ENCODE measurements at places on chromosomes 5 and 9.

DNA sequence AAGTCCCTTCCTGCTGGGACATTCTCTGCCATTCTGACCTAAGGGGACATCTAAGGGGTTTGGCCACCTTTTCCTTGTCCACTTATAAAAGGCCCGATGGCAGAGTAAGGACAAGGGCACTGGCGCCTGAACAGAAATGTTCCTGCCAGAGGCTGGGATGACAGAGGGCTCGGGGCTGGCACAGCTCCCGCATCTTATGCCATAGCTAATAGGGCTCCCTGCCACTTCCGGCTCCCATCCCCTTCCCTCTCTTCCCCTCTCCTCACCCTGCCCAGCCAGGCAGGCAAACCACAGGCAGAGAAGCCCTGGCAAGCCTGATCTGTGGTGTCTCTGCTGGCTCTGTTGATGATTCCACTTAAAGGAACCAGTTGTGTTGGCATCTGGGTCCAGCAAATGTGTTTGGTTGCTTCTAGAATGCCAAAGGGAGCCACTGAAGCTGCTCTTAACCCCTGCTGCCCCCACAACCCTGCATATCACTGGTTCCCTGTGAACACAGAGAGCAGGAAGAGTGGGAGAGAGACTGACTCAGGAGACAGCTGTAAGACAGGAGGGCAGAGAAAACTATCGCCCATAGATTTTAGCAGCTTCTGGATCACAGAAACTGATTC, 18.4 kb upstream of the ADRA1B start:
- no peak for DNase-seq

DNA sequence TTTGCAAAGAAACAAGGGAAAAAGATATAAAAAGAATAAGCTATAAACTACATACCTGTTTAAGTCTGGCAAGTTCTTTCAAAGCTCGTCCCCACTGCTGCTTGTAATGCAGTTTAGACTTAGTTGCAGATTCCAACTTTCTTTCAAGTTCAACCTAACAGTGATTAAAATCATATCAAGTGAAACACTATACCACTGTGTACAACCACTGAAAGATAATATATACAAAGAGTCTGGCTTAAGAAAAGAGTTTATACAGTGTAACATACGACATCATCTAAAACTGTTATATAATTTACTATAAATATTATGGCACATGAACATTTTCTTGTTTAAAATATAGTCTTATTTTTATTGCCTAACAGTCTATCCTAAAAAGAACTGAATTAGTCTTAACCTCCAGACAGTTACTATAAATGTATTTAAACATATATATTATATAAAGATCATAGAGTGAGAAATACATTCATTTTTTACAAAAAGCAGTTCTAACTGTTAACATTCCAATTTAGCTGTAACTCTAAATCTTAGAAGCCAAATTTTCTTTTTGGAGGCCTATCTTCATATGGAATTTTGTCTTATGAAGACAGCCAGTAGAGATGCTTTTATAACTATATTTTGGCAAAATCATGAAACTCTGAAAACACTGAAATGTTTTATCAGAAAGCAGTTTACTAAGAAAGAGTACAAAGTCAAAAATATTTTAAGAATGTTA, 58.6 kb downstream of the CEP120 start:
- no peak for DNase-seq

GRCh38 chr5:110377361-110377760, 349.1 kb downstream of the TMEM232 start:
- DNase-seq, result no peak

DNA sequence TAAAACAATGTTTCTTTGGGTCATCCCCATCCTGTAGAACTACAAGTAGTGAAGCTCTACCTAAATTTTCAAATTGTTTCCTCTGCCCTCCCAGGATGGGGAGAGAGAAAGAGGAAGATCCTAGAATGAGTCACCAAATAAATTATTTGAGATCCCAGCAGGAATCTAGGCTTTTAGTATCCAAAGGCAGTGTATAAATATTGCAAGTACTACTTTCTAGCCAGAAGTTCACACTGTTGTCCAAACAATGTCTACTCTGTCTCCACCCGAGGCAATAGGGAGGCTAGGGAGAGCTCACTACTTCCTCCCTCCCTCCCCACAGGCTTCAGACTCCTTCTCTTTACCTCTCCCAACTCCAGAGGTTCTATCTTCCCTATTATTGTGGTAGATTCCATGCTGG, 362.8 kb downstream of the MRPS30 start:
- DNase-seq, result no peak

DNA sequence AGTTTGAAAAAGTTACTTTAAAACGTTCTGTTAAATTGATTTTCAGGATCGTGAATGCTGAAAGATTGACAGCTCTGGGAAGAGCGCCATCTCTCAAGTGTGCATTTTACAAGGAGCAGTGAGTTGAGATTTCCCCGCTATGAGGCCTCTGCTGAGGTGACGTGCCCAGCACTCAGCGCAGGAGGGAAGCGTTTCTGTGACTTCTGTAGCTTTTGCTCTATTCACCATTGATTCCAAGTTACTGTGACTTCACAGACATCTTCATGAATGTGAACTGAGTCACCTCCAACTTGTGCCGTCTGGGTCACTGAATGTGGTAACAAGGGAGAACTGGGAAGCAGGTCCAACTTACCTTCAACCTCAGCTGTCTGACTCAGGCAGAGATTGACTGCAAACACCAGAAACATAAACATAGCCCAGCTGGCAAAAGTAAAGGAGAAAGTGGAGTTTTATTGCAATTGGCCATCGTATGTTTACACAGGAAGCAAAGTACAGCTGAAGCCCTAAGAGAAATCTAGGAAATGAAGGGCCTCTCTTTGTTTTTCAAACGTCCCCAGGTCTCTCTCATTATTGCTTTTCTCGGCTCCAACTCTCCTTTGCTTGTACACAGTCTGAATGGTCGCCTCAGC, 428.8 kb upstream of the CLINT1 start:
- no peak for DNase-seq

DNA sequence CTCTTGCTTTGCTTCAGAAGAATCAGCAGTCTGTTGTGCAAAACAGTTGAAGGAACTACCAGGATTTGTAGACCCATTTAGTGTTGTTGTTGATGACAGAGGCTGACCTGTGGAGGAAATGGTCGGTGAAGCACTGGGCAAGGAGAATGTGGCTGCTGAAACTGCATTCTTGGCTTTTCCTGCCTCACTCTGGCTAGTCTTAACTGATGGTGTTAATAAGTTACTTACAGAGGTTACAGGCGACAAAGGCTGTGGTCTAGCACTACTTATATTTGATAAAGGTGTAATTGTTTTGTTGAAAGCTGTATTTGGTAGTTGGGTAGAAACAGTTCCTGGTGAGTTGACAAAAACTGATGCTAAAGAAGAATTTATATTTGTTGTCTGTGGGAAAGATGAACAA, 31.5 kb downstream of the MLANA start:
- DNase-seq, result no peak

DNA sequence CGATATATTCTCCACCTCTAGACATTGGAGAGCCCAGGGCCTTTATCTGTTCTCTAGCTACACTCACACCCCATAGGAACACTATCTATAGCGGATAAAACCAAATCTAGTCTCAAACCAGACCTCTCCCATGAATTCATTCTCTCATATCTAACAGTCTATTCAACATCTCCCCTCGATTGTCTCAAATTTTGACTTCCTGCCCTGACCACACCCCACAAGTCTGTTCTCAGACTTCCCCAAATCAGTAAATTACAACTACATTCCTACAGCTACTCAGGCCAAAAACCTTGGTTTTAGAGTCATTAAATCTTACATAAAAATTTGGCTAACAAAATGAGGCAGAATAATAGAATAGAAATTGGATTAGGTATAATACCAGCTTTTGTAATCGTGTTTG, 12.5 kb upstream of the SLC1A3 start:
- no peak for DNase-seq

DNA sequence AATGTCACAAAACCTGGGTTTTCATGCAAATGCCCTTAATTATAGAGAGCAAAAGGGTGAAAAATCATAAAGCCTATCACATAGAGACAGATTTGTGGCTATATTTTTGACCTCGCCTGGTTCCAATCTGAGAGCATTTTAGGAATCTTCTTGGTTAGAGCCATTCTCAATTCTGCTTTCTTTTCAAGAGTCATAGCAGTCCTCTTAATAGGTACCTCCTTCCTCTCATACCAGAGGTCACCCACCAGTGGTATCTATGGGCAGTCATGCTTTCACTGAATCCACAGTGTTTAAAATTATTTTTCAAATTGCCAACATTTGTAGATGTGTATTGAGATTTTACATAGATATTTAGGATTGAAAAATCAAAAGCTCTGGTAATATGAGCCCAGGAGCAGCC, 215.5 kb downstream of the DAB2IP start:
- no peak for DNase-seq

DNA sequence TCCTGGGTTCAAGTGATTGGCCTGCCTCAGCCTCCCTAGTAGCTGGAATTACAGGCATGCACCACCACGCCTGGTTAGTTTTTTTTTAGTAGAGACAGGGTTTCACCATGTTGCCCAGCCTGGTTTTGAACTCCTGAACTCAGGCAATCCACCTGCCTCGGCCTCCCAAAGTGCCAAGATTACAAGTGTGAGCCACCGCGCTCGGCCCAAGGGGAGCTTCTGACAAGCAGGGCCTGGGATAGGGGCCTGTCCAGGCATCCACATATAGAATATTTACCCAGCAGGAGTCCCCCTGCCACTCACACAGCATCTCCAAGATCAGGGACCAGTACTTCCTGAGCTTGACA, 10.1 kb downstream of the IRF1 start:
- DNase-seq, result no peak

GRCh38 chr5:16477541-16477940, 11.9 kb upstream of the ZNF622 start:
- no peak for DNase-seq

- no peak for DNase-seq
Observed at GRCh38 chr5:25056836-25057235, 412.1 kb upstream of the CDH10 start.

DNA sequence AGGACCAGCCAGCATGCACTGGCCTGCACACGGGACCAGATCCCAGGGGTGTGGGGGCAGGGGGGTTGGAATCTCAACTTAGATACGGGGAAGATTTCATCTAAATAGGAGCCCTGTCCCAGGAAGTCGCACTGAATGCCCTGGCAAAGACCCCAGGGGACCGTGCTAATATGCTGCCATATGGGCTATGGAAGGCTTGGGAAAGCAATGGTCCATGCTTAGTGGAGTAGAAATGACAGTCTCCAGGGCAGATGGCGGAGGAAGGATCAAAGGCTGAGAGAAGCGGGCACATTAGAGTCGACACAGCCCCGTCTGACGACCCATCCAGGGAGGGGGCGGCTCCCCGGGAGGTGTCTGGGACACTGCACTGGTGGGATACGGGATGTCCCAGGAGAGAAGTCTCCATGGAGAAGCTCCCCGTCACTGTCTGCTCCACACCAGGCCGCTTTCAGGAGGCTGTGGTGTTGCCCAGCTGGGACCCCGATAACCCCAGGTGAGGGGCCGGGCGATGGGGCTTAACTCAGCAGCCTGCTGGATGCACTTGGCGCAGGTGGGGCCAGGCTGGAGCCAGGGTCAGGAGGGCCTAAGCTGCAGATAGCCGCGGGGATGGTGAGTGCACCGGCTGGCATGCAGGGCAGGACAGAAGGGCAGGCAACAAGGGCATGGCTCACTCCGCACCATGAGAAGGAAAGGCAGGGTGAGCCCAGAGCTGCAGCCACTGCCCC, 377.7 kb upstream of the IRX1 start:
- no peak for DNase-seq

DNA sequence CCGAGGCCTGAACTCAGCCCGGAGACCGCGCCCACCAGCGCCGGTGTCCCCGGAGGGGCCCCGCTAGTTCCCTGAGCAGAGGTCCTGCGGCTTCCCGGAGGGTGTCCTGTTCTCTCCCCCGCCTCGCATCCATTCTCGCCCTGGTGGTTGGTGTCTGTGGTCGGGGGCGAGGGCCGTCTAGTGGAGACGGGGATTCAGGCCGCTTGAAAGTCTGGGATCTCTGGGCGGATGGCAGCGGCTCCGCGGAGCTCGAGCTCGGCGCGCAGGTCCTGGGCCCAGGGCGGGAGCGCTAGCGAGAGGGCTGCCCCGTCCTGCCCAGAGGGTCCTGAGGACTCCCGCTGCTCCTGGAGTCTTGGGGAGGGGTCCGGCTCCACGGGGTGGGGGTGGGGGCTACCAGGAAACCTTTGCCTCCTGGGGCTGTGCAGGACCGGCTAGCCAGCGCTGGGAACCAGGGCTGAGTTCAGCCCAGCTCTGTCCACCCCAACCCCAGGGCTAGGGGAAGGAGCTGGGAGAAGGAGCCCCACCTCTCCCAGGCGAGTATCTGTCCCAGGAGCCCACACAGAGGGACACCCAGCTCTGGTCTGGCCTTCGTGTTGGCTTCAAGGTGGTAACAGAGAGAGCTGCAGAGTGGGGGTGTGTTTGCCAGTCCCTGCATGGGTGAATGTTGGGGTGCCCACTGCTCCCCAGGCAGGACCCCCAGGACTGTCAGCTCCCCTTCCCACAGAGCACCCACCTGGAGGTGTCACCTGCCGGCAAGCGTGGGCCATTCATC, 4.0 kb downstream of the TOR4A start:
- no peak for DNase-seq

DNA sequence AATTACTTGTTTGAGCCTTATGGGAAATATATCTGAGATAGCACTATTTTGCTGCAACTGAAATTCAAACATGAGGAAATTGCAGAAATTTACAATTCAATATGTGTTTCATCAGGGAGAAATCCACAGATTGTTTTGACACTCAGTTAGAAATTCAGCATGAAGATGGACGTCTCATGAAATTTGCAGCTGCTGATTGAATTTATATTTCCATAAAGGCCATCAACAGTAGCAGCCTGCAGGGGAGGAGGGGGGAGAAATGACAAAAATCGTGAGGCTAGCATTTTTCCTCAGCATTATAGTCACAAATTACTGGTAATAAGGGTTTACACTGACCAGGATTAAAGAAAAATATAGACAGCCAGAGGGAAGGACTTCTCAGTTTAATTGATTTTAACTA, 81.0 kb downstream of the NDUFAF2 start:
- no peak for DNase-seq

DNA sequence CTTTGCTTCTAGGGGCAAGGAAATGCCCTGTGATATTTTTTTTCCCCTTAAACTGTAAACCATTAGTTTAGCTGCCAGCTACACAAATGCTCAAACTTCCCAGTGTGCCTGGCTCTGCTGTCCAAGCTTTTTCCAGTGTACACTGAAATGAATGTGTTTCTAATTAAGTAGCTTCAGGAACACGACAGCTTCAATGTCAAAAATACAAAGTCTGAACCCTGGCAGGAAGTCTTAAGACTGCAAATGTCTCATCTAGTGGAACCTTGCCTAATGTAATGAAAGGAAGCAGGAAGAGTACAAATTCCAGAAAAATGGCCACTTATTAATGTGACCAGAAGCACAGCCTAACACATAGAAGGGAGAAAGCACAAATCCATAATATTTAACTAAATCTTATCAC, 255.2 kb downstream of the CRB2 start:
- DNase-seq, result no peak

- DNase-seq, result no peak
Observed at GRCh38 chr9:85163415-85163814, 493.9 kb downstream of the NTRK2 start.
